Mammary epithelial cell (primary cell): ENCODE measurements at places on chromosomes 6 and 20. TPM values are rescaled to one million over a fixed set of nuclear protein-coding genes. Genes with fewer than 3 reads are reported as not detected.

The HDGFL1 gene
- not detected for total RNA-seq

The CD40 gene
- not detected in 2 replicates for total RNA-seq

The LY6G6C gene
- 0.45 TPM in 1 of 2 replicates, not detected in the other for total RNA-seq

GRCh38 chr6:166927240-166927934, 29.0 kb downstream of the RNASET2 start:
- DNase-seq = no peak

DNA sequence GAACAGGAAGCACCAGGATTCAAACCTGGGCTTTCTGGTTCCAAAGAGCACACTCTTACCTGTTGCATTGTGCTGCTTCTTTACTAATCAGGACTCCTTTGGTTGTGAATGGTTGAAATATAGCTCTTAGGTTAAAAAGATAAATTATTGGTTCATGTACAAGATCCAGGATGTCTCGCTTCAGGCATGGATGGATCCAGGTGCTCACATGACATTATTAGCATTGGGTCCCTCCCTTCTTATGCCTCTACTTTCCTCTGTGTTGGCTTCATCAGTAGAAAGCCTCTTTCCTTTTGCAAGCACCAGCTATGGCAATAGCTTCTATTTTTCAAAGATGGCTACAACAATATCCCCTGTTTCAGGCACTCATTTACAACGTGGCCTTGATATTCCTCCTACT, 217.7 kb upstream of the SULF2 start:
- no peak for DNase-seq

- DNase-seq = peak; percentile 17
Observed at GRCh38 chr6:19613678-19614077, 223.5 kb upstream of the ID4 start.

DNA sequence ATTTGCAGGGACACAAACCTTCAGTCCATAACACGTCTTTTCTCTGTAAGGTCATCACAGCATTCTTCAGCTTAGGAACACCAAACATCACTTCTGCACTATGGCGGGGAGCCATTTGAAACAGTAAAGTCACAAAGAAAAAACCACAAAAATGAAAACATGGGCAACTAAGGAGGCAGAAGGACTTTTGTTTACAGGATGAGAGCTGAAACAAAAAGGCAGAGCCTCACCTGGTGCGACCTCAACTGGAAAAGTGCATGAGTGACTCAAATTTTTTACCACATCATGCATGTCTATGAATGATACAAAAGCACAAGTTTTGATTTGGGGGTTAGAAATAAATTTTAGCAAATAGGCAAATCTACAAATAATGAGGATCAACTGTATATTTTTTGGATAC, 68.2 kb upstream of the TNFAIP3 start:
- DNase-seq = peak; percentile 44

GRCh38 chr6:8027965-8028651, 36.1 kb downstream of the BLOC1S5 start:
- no peak for DNase-seq
